Endothelial cell (in vitro differentiated cells): ENCODE measurements at places on chromosomes 12 and 14.

- no peak for DNase-seq
These were observed 213.7 kb downstream of the SLC2A13 start for GRCh38 chr12:39892146-39892545.

- peak; percentile 39 for DNase-seq
These were observed 24.3 kb downstream of the NCOR2 start for GRCh38 chr12:124543052-124543589.

DNA sequence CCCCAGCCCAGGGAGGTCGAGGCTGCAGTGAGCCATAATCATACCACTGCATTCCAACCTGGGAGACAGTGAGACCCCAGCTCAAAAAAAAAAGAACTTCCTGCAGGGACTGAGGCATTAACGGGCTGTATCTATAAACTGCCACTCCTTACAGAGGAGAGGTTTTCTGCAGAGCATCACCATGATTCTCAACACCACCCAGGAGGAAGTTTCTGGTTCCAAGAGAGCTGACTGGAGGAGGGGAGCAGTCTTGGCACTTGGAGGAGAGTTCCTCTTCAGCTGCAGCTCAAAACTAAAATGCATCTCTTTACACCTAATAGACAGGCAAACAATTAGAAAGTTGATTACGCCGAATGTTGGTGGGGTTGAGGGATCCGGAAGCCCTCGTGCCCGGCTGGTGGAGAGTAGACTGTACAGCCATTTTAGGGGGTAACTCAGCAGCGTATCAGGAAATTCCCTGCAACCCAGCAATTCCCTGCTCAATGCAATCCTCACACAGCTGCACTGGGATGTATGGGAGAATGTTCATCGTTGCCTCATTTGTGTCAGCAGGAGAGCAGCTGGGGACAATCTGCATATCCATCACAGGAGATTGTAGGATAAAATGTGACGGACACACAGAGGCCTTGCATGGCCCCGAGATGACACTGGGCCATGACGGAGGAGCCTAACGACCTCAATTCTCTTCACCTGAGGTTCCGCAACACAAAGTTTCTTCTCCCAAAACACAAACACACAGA, 36.6 kb downstream of the ACTN1 start:
- no peak for DNase-seq

DNA sequence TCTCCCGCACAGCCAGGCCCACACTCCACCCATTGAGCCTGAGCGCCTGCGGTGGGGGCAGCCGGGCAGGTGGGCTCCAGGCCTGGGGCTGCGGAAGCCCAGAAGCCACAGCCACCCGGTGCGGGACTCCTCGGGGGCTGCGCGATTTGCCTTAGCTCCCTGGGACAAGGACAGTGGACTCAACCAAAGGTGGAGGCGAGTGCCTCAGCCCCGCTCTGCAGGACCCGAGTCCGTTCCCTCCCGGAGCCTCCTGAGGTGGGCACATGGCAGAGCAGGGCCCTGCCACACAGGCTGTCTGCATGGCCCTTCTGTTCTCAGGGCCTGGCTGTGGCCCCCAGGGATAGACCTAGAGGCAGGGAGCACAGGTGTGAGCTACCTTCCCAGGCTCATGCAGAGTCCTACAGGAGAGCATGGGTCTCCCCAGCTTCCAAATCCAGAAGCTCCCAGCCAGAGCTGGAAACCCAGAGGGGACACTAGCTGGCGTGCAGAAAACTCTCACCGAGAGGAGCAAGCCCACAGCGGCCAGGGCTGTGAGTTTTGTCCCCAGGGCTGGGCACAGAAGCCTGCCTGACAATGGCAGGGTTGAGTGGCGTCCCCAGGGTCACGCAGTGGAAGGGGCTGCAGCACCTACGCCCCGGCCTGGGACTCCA, 22.2 kb upstream of the LRTM2 start:
- no peak for DNase-seq

- DNase-seq: no peak
These were observed 12.4 kb downstream of the LUM start for GRCh38 chr12:91098941-91099340.

- DNase-seq: no peak
These were observed 123.6 kb upstream of the TSPAN8 start for GRCh38 chr12:71281425-71281824.

DNA sequence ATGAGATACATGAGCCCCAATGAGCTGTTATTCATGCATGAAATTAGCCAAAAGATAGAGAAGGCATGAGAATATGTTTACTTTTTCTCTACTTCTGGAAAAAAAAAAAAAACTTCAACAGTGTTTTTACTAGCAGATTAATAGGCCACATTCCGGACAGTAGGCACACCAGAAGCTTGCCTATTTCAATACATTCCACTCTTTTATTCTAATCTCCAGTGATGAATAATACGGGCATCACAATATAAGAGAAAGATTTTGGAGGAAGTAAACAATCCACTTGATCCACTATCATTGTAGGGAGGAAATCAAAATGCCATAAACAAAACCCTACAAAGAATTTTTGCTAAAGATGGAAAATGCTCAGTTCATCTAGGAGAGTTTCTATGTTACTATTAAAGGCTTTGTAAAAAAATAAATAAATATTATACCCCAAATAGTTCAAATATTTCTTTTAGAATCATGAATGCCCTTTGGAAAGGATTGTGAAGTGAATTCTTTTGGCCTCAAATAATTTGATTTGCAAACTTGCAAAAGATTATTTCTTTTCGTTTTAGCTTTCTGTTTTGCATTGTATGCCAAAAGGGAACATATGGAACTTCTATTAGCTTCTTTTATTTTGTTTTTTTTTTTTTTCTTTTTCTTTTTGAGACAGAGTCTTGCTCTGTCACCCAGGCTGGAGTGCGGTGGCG, 232.6 kb downstream of the EPS8 start:
- DNase-seq: no peak

GRCh38 chr12:42985506-42985905, 396.0 kb upstream of the PRICKLE1 start:
- DNase-seq: peak; percentile 13

- DNase-seq: no peak
These were observed 2.9 kb downstream of the TMEM121 start for GRCh38 chr14:105529319-105529568.

DNA sequence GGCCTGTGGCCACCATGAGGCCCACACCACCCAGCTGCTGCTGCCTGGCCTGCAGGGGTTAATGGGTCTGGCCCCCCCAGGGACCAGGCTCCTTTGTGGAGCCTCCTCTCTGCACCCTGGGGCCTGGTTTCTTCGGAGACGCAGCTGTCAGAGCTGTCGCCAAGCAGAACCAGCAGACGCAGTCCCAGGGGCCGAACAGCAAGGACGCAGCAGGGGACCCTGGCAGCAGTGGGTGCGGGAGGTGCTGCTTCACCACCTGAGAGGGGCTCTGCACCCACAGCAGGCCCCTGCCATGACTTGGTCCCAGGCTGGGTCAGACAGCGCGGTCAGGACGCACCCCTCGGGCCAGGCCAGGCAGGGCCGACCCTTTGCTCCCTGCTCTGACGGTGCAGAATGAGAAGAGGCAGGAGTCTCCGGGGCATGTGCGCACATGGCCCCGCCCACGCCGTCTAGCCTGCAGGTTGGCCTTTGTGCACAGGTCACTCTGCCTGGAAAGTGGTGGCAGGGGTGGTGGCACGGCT, 30.5 kb downstream of the JAG2 start:
- DNase-seq: peak; percentile 8

GRCh38 chr14:24056800-24057184, 5.0 kb downstream of the CARMIL3 start:
- no peak for DNase-seq

DNA sequence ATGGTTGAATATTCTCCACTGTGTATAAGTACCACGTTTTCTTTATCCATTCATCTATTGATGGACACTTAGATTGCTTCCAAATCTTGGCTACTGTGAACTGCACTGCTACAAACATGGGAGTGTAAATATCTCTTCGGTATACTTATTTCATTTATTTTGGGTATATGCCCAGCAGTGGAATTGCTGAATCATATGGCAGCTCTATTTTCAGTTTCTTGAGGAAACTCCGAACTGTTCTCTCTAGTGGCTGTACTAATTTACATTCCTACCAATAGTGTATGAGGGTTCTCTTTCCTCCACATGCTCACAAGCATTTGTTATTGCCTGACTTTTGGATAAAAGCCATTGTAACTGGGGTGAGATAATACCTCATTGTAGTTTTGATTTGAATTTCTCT, 623.1 kb upstream of the LRFN5 start:
- no peak for DNase-seq

DNA sequence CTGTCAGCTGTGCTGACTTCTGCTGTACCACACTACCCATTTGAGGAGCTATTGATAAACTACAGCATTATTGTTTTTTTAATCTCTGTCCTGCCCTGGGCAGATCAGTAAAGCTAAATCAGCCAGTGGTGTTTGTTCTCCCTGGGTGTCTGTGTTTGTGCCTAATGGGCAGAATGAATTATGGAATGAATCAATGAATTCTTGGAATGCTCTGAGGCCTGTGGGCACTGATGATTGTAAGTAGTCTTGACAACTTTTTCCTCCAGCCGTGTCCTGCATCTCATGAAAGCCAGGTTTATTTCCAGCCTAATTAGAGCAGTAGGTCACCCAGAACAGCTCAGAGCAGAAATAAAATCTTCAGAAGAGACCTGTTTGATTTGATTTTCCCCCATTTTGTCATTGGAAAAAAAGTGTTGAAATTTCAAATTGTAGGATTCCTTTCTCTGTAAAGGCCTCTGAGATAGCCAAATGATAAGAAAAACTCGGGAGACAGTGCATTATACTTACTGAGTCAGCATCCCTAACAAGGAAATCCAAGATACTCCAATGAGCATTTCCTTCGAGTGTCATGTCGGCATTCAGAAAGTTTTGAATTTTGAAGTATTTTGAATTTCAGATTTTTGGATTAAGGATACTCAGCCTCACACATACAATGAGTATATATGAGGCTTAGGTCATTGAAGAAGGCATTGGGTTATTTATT, 19.4 kb upstream of the EVL start:
- DNase-seq: no peak

DNA sequence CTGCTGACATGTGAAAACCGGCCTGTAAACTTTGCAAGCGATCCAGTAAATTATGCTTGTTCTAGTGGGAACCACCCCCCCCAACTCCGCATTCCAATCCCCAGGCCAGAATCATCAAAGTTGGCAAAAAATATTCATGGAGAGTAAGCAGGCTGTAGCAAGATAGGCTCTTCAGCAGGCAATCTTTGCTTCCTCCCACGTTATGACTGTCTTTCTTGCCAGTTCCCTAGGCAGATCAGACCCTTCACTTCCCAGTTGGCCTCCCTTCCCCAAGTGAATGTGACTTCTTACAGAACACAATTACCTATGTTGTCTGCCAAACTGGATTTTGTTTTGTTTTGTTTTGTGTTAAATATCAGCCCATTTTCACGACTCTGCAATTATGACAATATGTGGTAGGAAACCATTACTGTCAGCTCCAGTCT, 1.2 kb upstream of the PTGER2 start:
- no peak for DNase-seq
